Stimulated activated CD8-positive, alpha-beta memory T cell treated with anti-CD3 and anti-CD28 coated beads, Interleukin-15, amount 100 ng/mL, for 1 hour (primary cell): ENCODE measurements at places on chromosomes 6 and 20.

- DNase-seq = no peak
Observed at GRCh38 chr20:57375652-57376230, 15.5 kb upstream of the RBM38 start.

- DNase-seq = no peak
Observed at GRCh38 chr20:57993716-57994431, 234.6 kb downstream of the ANKRD60 start.

- no peak for DNase-seq
Observed at GRCh38 chr6:9583753-9584352, 831.0 kb downstream of the TFAP2A start.

- no peak for DNase-seq
Observed at GRCh38 chr6:16570221-16570553, 191.1 kb downstream of the ATXN1 start.

- DNase-seq = no peak
Observed at GRCh38 chr20:62879275-62880146, 17.9 kb upstream of the TCFL5 start.

DNA sequence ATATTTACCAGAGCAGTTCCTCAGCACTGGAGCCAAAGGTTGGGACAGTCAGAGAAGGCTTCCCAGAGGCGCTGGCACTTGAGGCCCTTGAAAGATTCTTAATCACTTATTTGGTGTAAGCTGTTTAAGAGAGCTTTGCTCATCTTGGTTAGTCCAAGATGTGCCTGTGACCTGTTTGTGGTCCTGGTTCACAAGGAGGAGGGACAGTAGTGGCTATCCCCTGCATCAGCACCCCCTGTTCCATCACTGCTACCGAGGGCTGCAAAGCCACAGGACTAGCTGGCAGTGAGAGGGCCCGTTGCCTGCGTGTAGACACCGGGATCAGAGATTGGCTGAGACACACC lies 35.7 kb downstream of the VEGFA start:
- no peak for DNase-seq

- no peak for DNase-seq
Observed at GRCh38 chr6:4259391-4259790, 124.0 kb upstream of the ECI2 start.

- no peak for DNase-seq
Observed at GRCh38 chr20:20037960-20038359, 14.3 kb downstream of the CRNKL1 start.

DNA sequence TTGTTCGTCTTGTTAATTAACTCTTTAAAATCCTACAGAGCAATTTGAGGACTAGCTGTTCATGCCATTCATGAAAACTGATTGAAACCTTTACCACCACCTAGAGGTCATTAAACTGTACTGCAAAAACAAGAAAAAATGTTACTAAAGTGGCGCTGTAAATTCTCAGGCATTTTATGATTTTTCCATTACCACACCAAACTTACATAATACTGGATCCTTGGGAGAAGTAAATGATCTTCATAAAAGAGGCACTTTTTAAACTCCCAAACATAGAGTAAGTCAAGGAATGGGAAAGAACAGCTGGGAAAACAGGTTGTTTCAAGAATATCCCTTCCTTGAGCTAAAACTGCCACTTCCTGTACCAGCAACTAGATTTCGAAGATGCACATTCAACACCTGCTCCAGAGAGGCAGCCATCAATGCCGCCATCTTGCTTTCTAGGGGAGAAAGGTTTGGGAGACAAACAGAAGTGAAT lies 54.3 kb downstream of the MYLIP start:
- DNase-seq = no peak

DNA sequence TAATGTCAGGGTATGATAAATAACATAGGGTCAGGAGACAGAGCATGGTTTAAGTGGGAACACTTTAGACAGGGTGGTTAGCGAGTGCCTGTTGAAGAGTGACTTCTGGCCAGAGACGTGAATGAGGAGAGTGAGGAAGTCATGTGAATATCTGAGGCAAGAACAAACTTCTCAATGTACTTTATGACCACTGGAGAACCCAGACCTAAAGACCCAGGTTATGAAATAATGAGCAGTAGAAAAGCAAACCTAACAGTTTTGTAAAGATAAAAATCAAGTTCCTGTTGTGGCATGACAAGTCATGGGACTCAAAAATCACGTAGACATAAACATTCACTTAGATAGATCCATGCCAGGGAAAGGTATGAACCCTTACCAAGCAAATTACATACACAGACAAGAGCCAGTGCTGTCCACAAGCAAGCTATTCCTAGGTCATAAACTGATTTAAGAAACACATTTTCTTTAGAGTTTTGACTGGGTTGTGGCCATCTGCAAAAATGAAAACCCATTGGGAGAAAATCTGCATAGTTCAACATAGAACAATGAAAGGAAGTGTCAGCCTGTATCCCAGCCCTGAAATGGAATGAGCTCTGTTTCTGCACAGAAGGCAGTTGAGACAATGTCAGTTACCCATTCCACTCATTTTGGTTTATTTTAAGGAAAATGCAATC lies 2.2 kb upstream of the MYCT1 start:
- DNase-seq = no peak

DNA sequence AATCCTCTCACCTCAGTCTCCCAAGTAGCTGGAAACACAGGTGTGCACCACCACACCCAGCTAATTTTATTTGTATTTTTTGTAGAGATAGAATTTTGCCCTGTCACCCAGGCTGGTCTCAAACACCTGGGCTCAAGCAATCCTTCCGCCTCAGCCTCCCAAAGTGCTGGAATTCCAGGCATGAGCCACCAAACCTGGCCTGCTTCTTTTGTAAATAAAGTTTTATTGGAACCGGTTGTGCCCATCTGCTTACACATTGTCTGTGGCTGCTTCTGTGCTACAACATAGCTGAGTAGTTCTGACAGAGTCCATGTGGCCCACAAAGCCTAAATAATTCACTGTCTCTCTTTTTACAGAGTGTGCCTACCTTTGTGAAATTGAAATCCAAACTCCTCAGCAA lies 109.7 kb upstream of the NRSN1 start:
- no peak for DNase-seq

GRCh38 chr6:6920987-6921313 lies 186.8 kb upstream of the RREB1 start:
- DNase-seq = no peak

GRCh38 chr6:44498436-44498835 lies 110.9 kb downstream of the CDC5L start:
- no peak for DNase-seq

DNA sequence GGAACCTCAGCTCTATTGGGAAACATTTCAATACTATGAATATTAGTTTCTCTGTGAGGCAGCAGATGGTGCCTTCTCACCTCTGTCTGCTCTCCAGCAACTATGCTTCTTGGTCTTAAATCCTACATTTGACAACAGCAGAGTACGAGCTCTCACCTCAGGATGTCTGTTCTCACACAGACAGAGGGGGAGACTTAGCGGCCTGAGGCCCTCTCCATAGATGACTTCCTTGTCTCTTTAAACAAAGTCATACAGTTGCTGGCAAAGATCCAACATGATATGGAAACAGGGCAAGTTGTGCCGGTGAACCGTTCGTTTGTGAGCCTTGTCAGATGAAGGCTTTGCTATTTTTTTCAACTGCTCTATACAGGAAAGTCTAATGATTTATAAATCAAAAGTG lies 43.7 kb upstream of the GABRR1 start:
- no peak for DNase-seq

GRCh38 chr6:48511378-48511777 lies 400.4 kb upstream of the PTCHD4 start:
- no peak for DNase-seq

GRCh38 chr6:8760951-8761350 lies 325.6 kb upstream of the SLC35B3 start:
- DNase-seq = no peak

DNA sequence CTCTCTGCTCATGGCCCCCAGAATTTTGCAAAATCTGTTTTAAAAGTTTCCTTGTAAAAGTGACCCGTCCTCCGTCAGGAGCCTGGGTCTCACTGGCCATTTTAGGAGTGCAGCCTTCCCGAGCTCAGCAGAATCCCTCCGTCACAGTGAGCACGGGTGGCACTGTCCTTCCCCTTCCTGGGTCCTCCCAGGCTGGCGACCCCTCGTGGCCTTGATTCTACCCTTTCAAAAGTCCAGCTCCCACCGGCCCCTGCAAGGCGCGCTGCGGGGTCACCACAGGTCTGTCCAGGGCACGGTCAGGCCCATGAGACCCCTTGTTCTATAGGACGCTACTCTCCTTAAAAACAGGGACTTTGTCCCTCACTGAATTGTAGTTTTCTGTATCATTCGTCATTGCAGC lies 112.7 kb downstream of the PSMB1 start:
- DNase-seq = no peak

DNA sequence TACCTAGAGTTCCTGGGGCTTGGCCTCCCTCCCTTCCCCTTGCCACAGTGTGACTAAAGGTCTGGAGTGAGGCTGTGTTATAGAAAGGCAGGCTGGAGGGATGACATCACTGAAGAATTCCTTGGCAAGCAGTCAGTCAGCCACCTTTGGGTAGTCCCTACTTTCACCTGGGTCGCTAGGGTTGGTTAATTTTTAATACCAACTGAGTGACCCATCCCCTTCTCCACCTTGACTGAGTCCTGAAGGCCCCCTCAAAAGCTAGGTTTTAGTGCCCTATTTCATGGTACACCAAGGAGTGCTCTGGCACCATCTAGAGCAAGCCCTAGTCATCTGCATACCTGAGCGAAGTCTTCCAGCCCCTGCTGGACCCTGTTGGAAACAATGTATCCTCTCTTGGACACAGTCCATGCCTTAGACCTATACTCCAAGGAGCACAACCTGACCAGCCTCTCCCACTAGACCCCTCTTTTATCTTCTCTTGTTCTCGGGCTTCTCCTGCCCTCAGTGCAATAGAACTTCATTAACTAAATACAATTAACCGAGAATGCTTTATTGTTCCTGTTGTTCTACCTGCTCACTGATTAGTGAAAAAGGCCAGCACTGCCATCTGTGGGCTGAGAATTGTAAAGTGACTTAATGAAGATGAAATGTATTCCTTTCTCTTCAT lies 44.6 kb downstream of the RIN2 start:
- no peak for DNase-seq

DNA sequence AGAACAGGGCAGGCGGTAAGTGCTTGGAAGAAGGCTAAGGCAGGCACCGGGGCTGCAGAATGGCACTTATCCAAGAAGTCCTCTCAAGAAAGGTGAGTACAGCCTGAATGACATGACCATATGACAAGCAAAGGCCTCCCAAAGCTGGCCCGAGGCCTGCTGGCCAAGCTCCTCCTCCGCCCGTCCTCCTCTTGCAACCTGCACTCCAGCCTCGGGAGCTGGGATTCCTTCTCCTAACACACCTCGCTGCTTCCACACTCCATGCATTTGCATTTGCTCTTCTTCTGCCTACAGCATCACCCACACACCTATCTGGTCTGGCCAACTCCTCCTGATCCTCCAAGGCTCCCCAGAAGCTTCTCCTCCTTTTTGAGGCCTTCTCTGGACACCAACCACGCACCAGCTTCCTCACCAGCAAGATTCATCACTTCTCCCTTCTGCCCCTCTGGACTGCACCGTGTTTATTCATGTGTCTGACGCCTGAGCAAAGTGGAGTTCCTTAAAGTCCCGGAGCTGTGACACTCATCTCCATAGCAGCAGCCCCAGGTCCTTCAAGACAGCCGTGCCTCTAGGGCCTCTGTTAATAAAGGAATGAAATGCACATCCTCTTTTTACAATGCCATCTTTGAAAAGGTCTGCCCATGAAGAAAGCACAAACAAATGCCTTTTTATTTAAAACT lies 32.3 kb downstream of the CNKSR3 start:
- no peak for DNase-seq

GRCh38 chr6:164377348-164377918 lies 932.0 kb downstream of the C6orf118 start:
- DNase-seq = no peak

GRCh38 chr20:56088375-56088774 lies 83.1 kb upstream of the CBLN4 start:
- no peak for DNase-seq

DNA sequence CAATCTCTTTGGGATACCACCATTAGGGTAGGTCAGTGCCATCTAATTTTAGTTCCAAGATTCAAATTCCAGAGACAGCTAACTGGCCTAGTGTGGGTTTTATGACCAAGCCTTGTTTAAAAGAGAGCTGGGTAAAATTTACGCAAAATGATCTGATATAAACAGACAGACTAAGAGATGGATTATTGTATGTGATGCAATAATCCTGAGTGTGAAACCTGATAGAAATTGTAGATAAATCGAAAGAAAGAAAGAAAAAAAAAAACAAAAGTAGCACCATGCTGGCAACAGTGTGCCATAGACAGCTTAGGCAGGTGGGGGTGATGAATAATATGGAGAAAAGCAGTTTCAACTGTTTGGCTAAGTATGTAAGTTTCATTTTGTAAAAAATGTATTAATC lies 2.9 kb downstream of the ZNF184 start:
- DNase-seq = no peak

DNA sequence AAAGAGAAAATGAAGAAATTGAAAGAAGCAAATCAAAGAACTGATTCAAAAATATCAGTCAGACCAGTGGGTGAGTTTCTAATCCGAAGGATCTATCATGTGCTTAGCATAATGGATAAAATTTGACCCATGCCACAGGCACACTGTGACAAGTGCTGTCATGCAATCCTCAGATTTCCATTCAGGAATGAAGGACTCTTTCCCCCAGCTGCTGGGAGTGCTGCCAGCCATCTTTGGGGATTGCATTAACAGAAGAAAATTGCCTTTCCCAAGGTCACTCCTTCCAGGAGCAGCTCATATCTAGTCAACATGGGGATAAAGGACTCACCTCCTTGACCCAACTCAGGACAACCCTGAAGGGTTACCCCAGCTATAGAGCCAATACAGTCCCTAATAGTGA lies 316.7 kb upstream of the TBX18 start:
- no peak for DNase-seq

- DNase-seq = no peak
Observed at GRCh38 chr6:2157441-2158127, 87.8 kb downstream of the GMDS start.

DNA sequence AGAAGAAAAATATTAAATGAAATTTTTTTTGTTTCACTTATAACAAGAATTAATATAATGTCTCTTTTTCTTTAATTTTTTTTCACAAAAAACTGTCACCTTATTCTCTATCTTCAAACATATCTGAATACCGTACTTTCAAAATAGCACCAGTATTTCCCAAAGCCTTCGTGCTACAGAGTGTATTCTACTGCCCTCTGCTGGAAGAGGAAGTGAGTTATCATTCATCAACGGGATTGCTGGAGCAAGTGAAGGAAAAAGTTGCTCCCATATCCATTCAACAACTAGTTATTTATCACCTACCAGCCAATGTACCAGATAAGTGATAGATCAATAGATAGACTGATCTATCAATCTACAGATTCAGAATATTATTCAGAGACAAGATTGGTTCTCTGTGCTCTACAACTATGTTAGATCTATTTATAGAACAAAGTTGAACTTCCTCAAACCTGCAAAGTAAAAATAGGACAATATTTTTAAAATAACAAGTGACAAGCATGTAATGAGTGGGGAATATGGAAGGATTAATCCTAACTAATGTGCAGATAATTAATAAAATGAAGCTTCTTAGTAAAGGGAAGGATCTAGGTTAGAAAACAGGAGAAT lies 26.7 kb upstream of the TFAP2B start:
- no peak for DNase-seq

- no peak for DNase-seq
Observed at GRCh38 chr20:840503-840857, 7.0 kb downstream of the FAM110A start.

- no peak for DNase-seq
Observed at GRCh38 chr20:7449269-7449668, 491.0 kb downstream of the HAO1 start.
